ENCODE measurements at places on chromosomes 7 and 10.

DNA sequence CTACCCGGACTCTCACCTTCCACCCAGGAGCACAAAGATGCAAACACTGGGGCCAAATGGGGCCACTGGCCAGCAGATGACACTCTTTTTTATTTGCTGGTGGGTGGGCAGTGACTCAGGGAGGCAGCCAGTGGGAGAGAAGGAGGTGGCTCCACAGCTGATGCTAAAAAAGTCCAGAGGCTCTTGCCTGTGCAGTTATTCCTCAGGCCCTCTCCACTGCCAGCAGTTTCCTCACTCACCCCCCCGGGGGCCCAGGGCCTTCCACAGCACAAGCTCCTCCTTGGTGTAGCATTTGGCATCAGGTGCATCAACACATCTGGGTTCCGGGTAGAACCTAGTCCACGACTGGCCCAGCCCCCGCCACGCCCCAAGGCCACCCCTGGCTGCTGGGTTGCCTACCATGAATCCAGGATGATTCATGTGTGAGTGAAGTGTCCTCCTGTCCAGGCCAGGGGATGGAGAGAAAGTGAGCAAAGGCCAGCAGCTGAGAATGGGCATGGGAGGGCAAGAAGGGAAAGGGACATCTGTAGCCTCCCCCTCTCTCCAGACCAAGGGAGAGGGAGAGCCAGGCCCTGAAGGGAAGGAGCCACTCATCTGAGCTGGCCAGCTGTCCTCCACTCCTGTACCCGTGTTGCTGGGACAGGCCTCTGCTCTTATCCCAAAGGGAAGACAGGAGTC lies 1.7 kb upstream of the KCNH2 start:
- DNase-seq, result no peak

- no peak for DNase-seq
These were observed 69.1 kb downstream of the SHH start for GRCh38 chr7:155743177-155743576.

DNA sequence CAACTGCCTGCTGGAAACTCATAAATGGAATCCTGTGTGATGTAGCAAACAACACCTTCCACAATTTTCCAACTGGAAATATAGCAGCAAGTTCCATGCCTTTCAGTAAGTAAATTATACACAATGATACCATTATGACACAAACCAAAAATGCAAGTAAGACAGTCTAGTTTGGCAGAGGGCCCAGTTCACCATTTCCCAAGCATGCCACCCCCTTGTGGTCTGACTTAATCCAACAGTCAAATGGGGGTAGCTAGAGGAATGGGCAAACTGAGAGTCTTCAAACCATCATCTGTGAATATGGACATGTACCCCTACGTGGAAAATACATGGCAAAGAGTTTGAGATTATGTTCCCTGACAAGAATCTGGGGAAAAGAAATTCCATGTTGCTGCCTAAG lies 137.6 kb upstream of the VWC2 start:
- no peak for DNase-seq

- DNase-seq, result no peak
These were observed 79.2 kb downstream of the ABCA13 start for GRCh38 chr7:48250441-48250951.

GRCh38 chr7:151864081-151864480 lies 12.8 kb downstream of the PRKAG2 start:
- DNase-seq, result no peak

GRCh38 chr7:105920766-105921165 lies 42.3 kb upstream of the CDHR3 start:
- DNase-seq, result no peak

GRCh38 chr7:139557857-139558581 lies 34.5 kb downstream of the CLEC2L start:
- no peak for DNase-seq

DNA sequence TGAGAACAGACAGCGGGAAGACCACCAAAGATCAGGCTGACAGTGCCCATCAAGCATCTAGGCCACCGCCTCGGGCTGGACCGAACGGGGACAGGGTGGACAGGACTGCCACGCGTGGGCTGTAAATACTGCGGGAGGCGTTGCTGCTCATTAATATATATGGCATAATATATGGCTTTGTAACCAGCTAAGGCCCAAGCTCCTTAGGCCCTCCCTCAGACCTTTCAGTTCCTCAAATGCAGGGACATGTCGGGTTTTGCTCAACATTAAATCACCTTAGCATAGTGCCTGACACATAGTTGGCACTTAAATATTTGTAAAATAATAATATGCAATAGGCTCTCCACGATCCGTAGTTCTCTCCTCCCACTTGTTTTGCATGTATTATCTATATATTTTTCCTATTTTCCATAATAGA lies 402 bp upstream of the TMEM168 start:
- no peak for DNase-seq

DNA sequence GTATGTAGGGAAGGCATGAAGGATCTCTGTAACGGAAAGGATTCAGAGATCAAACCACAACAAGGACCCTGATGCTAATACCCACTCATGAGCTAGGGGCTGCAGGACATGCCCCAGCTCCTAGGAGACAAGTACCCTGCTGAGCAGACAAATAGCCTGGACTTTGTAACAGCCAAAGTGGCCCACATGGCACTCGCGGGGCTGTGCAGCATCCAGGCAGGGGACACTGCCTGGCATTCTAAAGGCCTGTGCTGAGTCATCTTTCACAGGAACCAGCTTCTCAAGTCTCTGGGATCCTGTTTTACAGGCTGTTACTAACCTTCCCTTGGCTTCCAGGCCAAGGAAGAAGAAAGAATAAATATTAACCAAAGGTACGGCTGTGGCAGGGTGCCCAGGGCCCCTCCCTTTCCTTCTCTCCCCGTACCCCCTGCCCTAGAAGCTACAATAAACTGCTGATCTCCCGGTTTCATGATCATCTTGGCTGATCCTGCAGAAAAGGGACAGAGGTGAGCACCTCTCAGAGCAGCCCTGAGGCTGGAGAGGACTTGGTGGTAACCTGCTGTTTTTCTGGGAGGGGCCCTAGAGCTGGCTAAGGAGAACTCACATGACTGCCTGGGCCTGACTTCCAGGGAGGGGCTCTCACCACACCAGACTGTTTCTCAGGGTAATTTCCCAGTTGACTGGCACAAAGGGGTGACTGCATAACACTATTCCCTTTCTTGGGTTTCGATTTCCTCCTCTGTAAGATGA lies 4.2 kb upstream of the RPEL1 start:
- no peak for DNase-seq

- no peak for DNase-seq
These were observed 25.3 kb downstream of the EN2 start for GRCh38 chr7:155483245-155483644.

DNA sequence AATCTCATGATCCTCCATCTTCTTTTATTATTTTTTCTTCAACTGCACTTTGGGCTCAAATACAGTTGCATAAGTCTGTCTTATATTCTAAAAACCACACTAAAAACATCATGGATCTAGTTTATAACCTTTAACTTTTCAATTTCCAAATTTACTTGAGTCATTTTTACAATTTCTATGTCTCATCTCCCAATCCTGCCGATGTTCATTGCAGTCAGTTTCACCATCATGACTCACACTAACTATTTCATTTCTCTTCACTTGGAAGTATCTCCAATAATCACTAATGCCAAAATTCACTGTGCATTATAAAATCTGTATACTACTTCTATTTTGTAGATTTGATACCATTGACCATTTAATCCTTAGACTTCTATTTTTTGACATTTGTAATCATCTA lies 806.9 kb upstream of the SORCS1 start:
- no peak for DNase-seq

GRCh38 chr7:43890468-43890867 lies 15.9 kb downstream of the URGCP start:
- DNase-seq, result no peak

- DNase-seq, result no peak
These were observed 25.6 kb downstream of the ZNF783 start for GRCh38 chr7:149287622-149288021.

- DNase-seq, result no peak
These were observed 20.6 kb downstream of the SEPHS1 start for GRCh38 chr10:13327534-13327933.

- DNase-seq, result no peak
These were observed 71.2 kb upstream of the IL6 start for GRCh38 chr7:22655781-22656180.

DNA sequence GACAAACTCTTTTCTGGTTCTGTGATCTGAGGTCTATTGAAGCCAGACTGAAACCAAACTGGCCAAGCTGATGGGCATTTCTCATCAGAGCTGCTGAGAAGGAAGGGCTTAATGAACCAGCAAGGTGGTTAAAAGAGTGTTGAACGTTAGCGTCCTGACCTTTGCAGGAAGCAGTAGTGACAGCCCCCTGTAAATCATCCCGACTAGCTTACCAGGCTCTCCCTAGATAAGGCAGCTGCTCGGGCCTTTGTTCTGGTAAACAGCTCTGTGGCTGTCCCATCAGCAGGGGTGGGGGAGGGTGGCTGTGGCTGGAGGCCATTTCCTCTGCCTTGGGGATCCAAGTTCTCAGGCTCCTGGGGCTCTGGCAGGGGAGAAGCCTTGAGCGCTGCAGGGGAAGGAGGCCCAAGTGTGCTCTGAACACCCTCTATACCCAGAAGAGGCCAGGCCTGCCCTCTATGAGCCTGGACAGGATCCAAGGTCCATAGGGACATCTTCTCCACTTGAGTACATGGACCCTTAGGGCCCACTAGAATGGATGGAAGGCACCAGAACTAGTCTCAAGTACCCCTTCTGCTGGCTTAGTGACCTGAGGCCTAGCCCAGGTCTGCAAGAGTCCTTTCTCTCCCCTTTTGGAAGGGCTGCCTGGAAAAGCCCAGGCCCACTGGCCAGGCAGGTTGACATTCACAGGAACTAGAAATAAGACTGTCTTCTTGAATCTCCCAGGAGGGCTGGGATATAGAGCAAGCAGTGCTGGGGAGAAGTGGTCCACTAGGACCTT lies 134.6 kb downstream of the ARHGAP22 start:
- DNase-seq, result no peak

DNA sequence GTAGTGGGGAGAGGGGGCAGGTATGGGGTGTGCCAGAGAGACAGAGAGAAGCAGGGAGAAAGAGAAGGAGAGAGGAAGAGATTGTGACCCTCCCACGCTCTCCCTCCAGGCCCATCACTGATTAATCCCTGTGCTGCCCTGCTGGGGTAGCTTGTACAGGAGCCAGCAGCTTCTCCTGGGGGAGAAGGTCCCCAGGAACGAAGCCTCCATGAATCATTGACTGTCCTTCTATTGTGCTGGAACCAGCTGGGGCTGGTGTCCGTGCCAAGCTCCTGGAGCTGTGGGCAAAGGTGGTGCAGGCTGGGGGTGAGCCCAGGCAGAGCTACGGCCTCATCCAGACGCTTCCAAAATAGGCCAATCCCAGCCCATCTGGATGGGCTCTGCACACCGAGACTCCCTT lies 20.9 kb downstream of the AQP1 start:
- DNase-seq, result no peak

DNA sequence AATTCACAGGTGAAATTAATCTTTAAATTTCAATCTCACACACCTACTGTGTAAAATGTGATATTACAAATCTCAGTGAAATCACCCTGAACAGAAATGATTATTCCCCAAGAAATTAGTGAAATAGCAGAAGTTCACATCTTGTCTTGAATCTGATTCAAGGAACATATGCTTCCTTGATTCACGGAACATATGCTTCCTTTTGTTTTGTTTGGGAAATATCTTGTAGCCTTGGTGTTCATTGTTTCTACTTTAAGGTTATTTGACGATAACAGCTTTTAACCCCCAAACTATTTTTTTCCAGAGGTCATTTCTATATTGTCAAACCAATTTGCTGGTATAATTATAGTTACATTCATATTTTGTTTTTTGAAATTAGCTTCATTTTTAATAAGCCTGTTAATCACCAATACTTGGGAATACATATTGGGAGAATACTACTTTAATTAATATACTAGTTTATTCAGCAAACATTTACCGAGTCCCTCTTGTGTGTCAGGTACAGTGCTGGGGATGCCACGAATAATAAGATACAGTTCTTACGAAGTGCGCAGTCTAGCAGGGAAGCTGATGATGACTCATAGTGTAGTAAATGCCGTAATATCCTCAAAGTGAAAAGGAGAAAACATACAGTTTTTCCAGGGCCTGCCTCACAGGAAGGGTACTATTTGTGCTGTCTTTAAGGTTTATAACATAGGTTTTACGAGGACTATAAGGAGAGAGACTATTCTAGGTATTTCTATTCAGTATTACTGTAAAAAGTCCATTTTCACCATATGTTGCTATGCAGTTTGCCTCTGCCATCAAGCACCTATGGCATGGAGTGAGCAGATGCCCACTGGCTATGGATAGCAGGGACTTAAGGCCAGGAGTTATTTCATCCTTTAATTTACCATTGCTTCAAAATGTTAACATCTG lies 32.5 kb downstream of the PRKAR2B start:
- DNase-seq, result no peak

DNA sequence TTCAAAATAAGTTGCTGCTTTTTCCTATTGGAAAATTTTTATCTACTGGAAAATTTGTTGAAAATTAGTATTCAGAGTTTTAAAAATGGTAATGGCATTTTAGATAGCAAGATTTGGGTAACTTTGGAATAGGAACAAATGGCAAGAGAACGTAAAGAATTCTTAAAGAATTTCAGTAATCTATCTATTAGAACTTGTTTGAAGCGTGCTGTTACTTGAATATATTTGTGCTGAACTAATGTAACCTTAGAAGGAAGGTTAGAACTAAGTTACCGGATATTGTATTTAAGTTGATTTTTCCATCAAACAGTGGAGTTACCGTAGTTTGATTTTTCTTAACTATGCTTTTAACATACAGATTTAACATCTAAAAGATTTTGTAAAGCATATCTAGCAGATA lies 25.9 kb downstream of the SEPTIN7 start:
- DNase-seq, result no peak

DNA sequence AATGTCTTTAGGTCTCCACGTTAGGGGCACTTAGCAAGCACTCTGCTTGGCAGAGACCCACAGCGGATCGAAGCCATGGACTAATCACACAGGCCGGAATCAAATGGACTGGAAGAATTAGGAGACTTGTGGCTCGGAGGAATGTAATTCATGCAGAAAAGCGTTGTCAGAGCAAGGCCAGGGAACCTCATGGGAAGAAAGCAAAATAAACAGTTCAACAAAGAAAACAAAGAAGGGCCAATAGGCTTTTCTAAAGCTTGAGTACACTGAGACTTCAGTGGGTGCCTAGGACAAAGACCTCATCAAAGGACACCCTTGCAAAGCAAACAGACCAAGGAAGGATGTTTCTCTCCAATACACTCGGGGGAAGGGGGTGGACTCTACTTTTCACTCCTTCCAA lies 171.1 kb downstream of the GLI3 start:
- DNase-seq, result no peak

GRCh38 chr7:66173856-66174255 lies 31.3 kb upstream of the TPST1 start:
- no peak for DNase-seq

- peak; percentile 37 for DNase-seq
These were observed 183.2 kb upstream of the LYZL1 start for GRCh38 chr10:29105516-29106215.
